NCI-H1417 (cell line): ENCODE measurements at places on chromosomes 7 and 10.

DNA sequence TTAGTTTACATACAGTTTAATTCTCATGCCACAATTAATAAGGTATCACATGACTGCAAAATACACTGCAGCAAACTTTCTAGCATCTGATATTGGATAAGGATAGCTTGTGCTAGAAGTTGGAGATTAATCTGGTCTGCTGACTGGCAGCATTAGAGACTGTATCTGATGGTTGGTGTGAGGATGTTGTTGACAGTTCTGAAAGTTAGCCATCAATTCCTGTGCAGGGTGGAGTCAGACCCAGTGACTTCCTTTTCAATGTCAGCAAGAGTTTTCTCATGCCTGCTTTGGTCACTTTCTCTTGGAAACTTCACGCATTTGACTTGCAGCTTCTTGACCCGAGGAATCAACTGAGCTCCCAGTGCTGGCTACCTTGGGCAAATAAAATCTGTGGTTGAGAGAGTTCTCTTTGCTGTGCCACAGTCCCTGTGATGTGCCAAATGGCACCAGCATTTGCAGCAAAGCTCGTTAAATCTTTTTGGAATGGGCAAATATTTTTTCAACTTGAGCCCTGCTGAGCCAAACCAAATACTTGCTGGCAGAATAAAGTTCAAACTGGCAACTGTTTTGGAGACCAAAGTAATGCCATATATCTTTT lies 233.0 kb downstream of the TRIL start:
- DNase-seq = peak; percentile 17

DNA sequence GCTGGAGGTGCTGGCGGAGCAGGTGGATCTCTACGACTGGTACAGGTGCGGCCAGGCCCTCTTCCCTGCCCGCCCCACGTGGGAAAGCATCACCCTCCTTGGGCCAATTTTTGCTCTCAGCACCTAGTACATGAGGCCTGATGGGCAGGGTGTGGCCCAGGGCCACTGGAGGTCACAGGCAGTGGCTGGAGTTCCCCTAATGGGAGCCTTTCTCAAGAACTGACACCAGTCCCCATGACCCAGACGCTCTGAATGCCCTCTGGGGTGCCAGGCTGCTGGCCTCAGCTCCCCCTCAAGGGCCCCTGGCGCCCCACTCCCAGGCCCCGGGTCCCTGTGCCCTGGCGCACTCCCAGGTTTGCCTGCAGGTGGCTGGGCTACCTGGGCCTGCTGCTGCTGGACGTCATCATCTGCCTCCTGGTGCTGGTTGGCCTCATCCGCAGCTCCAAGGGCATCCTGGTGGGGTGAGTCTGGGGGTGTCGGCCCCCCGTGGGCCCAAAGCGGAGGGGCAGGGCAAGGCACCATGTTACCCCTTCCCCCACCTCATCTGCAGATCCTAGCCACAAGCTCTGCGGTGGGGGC lies 15.9 kb downstream of the TTYH3 start:
- no peak for DNase-seq

GRCh38 chr10:69332278-69333010 lies 54.1 kb downstream of the HK1 start:
- no peak for DNase-seq

DNA sequence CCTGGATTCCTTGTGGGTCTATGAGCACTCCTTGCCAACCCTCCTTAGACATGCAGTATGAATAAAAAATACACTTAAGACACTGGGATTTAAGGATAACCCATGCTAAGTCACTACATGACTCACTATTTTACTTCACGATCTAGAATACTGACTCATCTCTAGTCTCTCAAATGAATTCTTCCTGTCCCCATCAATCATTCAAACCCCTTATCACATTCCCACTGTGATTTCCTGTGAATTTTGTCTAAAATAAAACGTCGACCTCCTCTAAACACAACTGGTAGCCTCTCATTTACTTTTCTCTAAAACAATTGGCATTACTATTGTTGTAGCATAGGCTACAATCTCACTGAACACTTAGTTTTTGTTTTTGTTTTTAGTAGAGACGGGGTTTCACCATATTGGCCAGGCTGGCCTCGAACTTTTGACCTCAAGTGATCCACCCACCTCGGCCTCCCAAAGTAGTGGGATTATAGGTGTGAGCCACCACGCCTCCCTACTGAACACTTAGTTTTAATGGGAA lies 3.9 kb upstream of the IQUB start:
- no peak for DNase-seq

- no peak for DNase-seq
Measured at GRCh38 chr10:88525371-88526069, 57.6 kb downstream of the RNLS start.

DNA sequence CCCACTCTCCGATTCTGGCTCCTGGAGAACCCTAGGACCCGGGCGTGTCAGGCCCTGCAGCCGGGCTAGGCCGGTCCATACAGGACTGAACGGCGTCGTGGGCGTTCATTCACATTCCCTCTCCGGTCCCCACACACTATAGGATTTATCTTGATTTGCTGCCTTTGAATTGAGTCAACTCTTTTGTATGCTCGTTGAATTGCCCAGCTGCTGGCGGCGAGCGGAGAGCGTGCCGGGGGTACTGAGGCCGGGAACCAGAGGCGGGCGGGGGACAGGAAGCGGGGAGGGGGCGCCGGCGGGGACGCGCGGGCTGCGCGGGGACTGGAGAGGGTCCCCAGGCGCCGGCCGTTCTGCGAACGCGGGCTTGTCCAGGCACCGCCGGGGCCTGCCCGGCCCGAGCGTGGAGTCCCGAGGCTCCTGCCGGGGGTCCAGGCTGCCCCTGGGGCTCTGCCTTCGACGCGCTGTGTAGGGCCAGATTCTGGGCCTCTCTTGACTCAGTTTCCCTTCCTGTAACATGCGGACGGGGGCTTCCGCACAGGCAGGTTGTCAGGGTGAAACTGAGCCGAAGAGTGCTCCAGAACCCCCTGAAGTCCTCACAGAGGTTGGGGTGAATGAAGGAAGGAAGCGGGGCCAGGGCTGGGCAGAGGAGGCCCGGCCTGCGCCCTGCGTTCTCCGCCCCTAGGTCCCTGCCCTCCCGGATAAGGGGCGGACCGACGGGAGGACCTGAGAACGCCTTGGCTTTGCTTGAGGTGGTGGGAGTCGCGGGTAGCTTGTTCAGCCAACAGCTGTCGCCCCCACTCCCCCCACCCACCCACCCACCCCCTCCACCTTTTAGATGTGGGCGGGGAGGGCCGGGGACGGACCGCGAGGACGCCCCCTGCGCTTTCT lies 769 bp upstream of the ELFN1 start:
- DNase-seq = peak; percentile 46

GRCh38 chr7:20348125-20348807 lies 17.6 kb downstream of the ITGB8 start:
- DNase-seq = no peak

DNA sequence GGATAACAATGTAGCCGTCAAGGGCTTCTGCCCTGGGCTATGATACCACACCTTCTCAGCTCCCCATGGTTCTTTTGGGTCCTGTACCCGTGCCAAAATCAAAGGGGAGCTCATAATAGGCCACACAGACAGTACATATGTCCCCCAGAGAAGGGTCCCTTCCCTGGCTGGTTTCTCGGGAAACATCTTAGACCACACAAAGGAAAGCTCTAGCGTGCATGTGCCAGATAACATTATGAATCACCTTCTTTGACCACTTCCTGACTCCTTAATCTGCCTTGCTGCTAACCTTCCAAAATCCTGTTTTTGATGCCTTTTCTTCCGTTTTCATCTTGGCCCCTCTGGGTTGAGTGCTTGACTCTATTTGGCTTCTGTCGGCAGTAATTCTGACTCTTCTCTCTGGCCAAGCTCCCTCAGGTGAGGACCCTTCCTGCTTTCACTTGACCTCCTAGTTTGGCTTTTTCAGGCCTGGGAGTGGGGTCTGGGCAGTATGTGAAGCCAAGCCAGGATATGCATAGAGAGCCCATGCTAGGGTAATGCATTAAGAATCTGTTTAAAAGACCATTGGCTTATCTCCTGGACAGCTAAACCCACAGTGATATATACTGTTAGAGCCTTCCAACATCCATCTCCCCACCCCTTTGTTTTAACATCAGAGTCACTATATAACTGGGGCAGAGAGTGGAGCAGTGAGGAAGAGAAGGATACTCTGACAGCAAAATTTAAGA lies 84.8 kb downstream of the ANLN start:
- DNase-seq = no peak

DNA sequence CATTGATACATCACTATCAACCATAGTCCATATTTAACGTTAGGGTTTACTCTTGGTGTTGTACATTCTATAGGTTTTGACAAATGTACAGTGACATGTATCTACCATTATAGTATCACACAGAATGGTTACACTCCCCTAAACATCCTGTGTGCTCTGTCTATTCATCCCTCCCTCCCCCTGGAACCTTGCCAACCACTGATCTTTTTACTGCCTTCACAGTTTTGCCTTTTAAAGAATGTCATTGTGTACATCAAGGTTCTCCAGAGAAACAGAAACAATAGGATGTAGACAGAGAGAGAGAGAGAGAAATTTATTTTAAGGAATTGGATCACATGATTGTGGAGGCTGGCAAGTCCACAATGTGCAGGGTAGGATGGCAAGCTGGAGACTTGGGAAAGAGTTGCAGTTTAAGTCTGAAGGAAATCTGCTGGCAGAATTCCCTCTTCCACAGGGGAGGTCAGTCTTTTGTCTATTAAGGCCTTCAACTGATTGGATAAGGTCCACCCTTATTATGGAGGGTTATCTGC lies 45.1 kb upstream of the CCNJ start:
- DNase-seq = no peak

- DNase-seq = no peak
Measured at GRCh38 chr7:157807510-157807909, 470.7 kb downstream of the DNAJB6 start.

- DNase-seq = no peak
Measured at GRCh38 chr7:36283181-36283580, 106.5 kb upstream of the ANLN start.

GRCh38 chr7:6443372-6443941 lies 4.3 kb downstream of the DAGLB start:
- DNase-seq = no peak

DNA sequence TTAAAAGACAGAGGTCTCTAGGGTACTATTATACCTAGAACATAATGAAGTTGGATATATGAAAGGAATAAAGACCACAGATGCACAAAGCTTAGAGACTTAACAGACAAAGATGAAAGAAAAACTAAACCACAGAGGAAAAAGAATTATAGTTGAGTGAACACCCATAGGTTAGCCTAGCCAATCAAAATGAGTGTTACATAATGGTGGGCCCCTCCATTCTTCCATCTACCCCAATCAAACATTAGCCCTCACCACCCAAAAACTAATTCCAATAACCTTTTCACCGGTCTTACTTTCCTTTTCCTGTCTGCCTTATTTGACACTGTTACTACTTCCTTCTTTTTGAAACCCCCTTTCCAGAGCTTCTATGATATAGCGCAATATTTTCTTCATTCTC lies 130.1 kb downstream of the ELMO1 start:
- no peak for DNase-seq

DNA sequence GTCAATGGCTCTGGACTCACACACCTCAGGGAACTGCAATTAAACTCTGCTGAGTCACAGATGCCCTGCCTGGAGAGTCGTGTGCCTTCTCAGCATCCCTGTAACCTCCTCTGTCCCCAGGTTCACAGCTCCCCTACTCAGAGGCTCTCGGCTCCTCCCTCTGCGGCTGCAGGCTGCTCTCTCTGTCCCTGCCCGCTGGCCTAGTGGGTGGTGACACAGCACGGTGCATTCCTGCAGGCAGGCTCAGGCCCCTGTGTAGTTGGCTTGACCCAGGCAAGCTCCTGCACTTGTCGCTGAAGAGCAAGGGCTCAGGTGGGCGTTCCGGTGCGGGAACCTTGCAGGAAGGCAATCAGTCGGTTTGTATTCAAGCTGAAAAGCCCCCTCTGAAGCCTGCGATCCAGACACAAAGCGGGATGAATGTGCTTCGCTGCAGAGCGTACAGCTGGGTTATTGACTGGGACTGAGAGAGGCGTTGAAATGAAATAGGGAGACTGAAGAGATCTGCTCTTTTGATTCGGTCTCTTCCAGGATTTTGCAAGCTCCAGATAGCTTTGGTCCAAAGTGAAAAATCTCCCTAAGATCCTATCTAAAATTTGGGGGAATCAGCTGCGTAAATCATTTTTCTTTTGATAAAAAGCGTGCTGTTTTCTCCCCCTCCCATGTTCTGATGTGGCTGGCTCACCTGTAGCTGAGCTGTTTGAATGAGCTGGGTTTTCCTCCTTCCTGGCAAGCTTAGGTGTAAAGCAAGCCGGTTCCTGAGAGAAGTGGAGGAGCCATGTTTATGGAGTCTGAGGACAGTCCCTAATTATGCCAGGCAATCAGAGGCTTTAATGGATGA lies 208.7 kb upstream of the PHYHIPL start:
- peak; percentile 38 for DNase-seq

DNA sequence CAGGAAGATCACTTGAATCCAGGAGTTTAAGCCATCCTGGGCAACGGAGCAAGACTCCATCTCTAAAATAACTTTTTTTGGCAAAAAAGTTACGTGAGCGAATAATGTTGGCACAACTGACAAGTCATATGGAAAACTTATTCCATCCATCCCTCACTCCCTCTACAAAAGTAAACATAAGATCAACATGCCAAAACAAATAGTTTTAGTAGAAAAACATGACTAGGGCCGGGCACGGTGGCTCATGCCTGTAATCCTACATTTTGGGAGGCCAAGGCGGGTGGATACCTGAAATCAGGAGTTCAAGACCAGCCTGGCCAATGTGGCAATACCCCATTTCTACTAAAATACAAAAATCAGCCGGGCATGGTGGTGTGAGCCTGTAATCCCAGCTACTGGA lies 25.6 kb downstream of the SLC25A16 start:
- no peak for DNase-seq

DNA sequence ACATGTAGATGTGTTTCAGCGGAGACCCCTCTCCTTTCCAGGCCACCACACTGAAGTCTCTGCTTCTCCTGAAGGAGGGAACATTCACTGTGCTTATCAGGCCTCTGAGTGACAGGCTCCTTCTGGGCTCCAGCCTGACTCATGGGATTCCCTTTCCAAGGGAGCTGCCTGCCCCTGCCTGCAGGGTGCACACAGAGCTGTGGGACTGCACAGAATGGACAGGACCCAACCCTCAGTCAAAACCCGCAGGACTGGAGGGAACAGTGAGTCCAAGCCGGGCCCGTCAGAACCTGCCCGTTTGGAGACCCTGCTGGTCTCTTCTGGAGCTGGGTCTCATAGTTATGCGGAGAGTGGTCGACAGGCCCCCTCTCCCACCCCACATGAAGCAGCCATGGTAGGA lies 32.6 kb downstream of the PLAC9 start:
- DNase-seq = no peak

DNA sequence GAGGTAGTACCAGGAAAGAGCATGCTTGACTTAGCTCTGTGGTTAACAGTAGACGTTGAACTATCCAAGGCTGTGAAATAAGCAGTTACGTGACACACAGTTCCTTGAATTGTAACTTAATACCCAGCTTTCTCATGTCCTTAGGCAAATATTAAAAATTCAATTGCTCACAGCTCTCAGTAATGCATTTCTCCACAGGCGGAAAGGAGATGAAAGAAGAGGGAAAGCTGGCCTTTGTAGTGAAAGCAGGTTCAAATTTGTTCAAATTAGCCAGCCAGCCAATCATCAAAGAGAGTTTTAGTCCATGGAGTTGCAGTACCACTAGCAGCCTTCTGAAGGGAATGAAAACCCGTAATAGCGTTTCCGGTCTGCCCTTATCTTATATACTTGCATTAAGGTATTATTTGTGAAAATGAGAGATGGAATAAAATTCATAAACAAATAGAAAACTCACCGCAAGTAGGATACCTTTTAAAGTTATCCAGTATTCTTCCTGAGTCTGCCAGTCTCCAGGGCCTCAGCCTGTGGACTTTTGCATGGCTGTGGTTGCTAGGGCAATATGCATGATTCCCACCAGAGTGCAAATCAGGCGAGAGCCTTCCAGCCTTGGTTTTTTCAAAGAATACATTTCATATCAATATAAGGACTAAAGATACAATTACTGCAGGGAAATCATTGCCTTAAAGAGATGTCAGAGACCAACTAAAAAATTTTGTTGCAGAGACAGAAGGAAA lies 795.5 kb downstream of the TNS3 start:
- no peak for DNase-seq
